SHP77 treated with DMSO at 0.1 percent for 48 hours (cell line): ENCODE measurements at places on chromosomes 3 and 15.

DNA sequence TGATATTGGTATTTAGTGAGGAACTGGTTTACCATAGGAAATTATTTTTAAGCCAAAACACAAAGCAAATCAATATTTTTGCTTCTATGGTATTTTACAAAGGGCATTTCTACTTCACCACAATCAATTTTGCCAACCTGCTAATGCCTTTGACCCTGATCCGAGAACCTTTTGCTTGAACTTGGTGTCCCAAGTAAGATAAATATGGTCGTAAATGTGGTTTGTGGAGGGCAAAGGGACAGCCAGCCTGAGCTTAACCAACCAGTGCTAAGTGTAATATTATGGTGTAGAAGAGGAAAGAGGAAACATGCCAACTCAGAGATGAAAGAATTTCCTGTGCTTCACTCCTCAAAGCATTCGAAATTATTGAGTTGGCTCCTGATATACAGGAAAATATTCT is 148.4 kb downstream of the C3orf38 start:
- no peak for DNase-seq

DNA sequence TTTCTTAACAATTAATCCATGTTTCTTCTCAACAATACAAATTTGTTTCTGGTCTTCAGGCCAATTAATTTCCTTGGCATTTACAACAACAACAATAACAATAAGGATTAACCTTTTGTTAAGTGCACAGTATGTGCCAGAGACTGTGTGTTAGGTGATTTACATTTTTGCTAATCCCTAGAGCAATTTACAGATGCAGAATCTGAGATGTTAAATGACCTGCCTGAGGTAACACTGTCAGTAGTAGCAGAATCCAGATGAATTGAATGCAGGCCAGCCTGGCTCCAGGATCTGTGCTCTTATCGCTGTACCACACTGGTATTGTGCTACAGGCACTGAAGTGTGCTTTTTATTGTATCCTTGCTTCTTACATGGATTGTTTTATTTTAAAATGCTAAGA is 122.2 kb downstream of the MEIS2 start:
- no peak for DNase-seq

GRCh38 chr15:50365971-50366370 is 11.0 kb upstream of the GABPB1 start:
- DNase-seq = no peak

DNA sequence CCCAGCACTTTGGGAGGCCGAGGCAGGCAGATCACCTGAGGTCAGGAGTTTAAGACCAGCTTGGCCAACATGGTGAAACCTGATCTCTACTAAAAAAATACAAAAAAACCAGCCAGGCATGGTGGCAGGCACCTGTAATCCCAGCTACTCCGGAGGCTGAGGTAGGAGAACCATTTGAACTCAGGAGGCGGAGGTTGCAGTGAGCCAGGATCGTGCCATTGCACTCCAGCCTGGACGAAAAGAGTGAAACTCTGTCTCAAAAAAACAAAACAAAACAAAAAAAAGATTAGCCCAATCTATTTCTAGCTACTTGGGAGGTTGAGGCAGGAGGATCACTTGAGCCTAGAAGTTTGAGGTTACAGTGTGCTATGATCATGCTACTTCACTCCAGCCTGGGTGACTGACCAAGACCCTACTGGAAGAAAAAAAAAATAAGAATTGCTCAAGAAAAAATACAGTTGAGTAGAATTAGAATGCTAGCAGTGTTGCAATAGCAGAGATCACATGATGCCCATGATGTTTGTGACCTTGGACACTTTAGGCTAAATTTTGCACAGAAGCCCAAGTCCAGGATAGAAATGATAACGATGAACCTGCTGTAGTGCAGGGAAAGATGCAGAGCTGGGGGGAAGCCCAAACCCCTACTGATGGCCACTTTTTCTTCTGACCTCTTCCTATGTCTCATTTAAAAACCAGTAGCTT is 162.2 kb downstream of the LPP start:
- no peak for DNase-seq

- no peak for DNase-seq
Measured at GRCh38 chr15:88002706-88003105, 253.8 kb downstream of the NTRK3 start.

GRCh38 chr3:45333549-45333948 is 54.8 kb upstream of the LARS2 start:
- DNase-seq = no peak

DNA sequence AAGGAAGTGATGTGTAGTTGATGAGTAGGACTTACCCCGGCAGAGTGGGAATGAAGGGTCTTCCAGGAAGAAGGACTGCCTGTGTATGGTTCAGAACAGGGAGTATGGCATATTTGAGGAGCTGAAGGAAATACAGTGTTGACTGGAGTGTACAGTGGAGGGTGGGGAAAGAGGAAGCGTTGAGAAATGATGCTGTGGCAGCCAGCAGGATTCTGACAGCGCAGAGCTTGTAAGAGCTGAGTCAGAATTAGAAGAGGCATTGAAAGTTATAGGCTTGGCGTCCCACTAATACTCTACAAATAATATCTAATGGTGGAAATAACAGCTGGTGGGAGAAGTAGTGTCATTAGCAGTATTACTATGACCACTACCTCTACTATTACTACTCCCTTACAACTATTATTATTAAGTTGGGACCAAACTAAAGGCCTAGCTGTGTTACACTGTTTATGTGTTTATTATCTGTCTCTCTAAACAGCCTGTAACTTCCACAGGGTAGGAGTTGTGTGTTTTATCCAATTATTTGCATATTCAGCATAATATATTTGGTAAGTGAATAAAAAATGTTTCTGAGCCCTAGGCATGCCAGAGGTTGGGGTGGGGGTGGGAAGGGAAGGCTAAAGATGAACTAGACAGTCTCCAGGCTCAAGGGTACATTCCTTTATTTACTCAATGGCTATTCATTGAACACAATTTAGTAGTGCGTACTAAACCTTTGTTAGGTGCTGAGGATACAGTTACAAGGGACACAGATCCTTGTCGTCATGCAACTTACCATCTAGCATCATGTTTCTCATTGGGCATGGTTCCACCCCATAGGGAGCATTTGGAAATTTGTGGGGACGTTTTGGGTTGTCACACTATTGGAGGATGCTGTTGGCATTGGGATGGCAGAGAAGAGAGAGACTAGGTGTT is 428.8 kb upstream of the ONECUT1 start:
- DNase-seq = no peak

GRCh38 chr3:51692980-51693395 is 13.9 kb upstream of the GRM2 start:
- DNase-seq = no peak

GRCh38 chr3:186381424-186382216 is 19.6 kb upstream of the DGKG start:
- DNase-seq = no peak

DNA sequence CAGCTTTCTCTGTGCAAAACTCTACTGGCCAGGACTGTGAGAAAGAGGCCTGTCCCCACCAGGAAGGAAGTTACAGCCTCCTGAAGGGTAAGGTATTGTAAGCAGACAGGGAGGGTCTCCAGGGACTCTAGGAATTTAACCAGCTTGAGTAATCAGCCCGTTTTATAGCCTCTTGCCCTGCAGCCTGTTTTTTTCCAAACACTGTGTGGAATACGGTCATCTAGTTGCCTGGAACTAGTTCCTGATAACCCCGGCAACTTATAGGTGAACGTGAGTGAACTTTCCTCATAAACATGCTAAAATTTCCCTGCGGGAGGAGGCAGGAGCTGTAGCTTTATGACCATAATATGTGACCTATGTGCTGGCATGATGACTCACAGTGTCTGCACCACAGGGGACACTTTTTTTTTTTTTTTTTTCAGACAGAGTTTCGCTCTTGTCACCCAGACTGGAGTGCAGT is 60.1 kb upstream of the DAZL start:
- DNase-seq = no peak

DNA sequence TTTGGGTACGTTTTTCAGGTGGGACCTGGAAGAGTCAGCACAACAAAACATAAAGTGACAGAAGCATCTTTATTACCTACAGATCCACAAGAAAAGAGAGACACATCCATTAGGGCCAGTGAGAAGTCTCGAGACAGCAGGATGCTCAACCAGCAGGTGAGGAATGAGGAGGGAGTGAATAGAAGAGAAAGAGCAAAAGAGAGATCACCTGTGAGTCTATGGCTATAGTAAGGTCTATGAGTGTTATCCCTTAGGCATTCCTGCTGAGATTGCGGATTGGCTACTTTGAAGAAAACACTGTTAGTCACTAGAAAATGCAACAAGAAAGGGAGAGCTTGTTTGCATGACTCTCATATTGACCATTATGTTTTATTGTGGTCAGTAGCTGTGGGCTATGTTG is 1556.2 kb upstream of the GBE1 start:
- no peak for DNase-seq

DNA sequence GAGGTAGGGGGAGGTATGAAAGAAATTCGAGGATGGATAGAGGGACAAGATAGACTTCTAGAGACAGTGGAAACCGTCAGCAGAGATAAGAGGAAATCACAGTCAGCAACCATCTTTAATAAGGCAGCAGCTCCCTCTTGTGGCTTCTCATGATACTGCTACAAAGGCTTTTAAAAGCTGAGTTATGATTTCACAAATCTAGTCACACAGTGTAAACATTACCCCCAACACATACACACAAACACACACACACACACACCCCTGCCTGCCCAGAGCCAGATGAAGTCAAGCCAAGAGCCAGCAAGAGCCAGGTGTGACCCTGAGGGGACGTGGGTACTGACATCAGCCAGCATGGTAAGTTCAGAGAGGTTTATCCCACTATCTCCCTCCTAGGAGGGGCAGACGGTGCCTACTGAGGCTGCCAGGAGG is 18.9 kb upstream of the TGM5 start:
- DNase-seq = peak; percentile 52

- no peak for DNase-seq
Measured at GRCh38 chr15:89576417-89576773, 1.1 kb downstream of the TICRR start.

GRCh38 chr3:49916686-49917085 is 12.9 kb downstream of the MON1A start:
- no peak for DNase-seq

DNA sequence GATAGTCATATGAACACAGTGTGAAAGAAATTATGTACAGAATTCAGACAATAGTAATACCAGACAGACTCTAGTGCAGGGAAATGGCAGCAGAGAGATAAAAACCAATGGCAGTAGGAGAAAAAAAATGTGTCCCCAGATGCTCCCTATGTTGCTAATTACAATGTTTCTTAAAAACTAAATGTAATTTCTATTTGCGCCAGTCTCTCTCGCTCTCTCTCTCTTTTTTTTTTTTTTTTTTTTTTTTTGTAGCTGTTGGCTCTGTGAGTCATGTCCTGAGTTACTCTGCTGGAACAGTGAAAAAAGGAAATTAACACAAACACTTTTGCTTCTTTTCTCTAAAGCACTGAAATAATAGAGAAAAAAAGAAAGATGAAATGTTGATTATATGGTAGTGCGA is 871.9 kb downstream of the GBE1 start:
- no peak for DNase-seq

- DNase-seq = no peak
Measured at GRCh38 chr3:50385754-50386153, 26.4 kb upstream of the TMEM115 start.
